Stimulated activated CD4-positive, alpha-beta T cell treated with anti-CD3 and anti-CD28 coated beads, TNF-alpha, amount 100 ng/mL, for 1 hour (primary cell): ENCODE measurements at places on chromosomes 5 and 9.

DNA sequence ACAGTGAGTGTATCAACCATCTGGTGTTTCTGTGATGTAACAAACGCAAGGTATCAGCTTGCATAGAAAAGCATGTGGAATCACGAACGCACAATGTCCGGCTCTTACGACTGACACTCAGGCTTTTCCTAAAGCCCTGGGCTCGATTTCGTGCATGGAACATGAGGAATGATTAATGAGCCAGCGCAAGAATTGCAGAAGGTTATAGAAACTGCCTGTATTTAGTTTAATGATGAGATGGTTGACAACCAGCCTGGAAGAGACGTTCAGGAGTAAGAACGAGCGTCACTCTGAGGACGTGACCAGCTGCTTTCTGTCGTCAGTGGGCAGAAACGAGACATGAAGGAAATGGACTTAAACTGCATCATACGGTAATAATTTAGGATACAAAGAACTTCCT is 497.6 kb downstream of the IRX1 start:
- no peak for DNase-seq

- DNase-seq = no peak
Observed at GRCh38 chr5:108315829-108316228, 66.1 kb downstream of the FBXL17 start.

GRCh38 chr5:146284016-146284415 is 54.6 kb upstream of the POU4F3 start:
- no peak for DNase-seq

DNA sequence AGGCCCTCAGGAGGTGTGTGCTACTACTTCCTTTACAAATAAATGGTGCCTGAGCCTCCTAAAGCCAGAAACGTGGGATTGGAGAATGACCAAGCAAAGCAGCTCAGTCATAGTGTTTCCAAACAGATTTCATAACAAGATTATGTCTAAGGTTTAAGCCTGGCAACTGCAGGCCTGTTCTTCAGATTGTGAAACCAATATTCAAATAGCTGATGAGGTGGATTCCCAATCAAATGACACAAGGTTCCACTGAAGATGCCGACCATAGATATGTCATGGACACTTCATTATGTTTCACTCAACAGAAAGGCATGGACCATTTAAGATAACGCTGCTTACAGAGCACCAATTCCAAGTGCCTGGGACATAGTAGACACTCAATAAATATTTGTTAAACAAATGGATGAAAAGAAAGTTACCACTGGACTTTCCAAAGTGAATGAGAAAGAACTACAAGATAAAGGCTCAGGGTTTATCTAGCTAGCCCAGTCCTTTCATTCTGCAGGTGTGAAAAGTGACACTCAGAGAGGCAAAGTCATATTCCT is 189.5 kb downstream of the ACTL7B start:
- no peak for DNase-seq
